A549 treated with ZK216348 at 1 μM for 4 hours (cell line): ENCODE measurements at places on chromosomes 5 and 9. TPM values are rescaled to one million over a fixed set of nuclear protein-coding genes. Genes with fewer than 3 reads are reported as not detected.

Gene SAPCD2
- 12.1 to 27.8 TPM (median 24.6 TPM) in 5 replicates for total RNA-seq

Gene AJM1
- total RNA-seq: 2.1 to 5.6 TPM (median 5.3 TPM) in 5 replicates

Gene PLCXD3
- total RNA-seq: 0.04 to 0.29 TPM (median 0.18 TPM) in 5 replicates

Gene TNFSF15
- total RNA-seq: 0.05 to 0.25 TPM (median 0.16 TPM) in 5 replicates

Gene PCDHB8
- 0.20 to 0.40 TPM (median 0.37 TPM) in 4 of 5 replicates, not detected in the other for total RNA-seq
